Sciatic nerve (tissue), 2 donors: ENCODE measurements at places on chromosomes 13 and 19. TPM values are rescaled to one million over a fixed set of nuclear protein-coding genes. Genes with fewer than 3 reads are reported as not detected.

The SLC25A15 gene
- 3.2 TPM for total RNA-seq

DNA sequence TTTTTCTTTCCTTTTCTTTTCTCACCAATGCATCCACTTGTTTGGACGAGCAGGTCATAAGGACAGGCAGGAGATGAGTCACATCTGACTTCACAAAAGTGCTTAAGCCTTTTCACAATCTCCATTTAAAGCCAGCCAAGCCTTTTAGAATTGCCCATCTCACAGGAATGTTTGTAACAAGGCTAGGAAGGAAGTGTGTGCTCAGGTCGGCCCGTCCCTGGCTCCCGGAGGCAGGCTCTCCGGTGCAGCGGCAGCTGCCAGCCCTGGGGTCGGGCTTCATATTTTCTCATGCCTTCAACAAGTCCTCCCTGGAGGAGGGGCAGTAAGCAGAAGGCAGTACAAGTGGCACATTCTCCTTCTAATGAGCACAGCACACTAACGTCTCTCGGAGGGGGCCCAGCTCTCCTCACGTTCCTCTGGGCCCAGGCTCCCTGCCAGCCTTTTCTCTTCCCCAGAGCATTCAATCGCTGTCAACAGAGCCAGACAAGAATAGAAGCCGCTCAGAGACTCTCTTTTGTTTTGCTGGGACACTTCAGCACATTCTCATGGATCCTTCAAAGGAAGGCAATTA lies 180.5 kb downstream of the COL4A1 start:
- DNase-seq, result no peak

DNA sequence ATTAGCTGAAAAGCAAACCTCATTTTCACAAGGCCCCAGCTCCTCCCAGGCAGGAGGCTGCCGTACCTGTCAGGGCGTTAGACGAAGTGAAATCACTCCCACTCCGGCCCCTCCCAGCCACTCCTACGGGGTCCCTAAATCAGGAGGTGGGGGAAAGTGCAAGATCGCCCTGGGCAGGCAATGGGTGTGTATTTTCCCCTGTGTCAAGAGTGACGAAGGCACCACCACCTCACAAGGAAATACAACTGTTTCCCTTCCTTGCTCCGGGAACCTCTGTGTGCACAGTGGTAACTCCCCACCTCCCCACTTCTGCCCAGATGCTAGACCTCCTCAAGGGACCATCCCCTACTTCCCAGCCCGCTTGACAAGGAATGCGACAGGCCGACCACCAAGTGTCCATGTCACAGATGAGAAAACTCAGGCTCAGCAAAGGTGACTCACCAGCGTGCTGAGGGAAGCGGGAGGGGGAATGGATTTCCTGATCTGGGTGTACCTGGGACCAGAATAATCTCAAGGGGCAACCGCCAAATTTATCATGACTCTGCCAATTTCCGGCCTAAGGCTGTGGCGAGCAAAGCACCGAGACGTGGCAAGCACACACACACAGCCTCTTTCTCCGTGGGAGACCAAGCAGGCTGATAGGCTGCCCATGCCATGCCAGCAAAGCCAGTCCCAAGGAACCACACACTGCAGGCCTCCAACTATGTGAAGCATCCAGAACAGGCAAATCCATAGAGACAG lies 7.3 kb downstream of the PPP6R1 start:
- DNase-seq, result no peak

- peak; percentile 74 for DNase-seq
Observed at GRCh38 chr13:80469853-80470381, 129.0 kb upstream of the SPRY2 start.

- DNase-seq, result no peak
Observed at GRCh38 chr19:48618278-48618915, 581 bp downstream of the RPL18 start.
